ENCODE measurements at places on chromosomes 3 and 15. TPM values are rescaled to one million over a fixed set of nuclear protein-coding genes. Genes with fewer than 3 reads are reported as not detected.

- peak overlapping the region; percentile 75 for H3K27ac ChIP-seq
- no peak for DNase-seq
- H3K4me1 ChIP-seq: peaks cover 85% of the 10 kb centered on the region
These were observed 4.8 kb downstream of the CSK start for GRCh38 chr15:74786551-74787165.

DNA sequence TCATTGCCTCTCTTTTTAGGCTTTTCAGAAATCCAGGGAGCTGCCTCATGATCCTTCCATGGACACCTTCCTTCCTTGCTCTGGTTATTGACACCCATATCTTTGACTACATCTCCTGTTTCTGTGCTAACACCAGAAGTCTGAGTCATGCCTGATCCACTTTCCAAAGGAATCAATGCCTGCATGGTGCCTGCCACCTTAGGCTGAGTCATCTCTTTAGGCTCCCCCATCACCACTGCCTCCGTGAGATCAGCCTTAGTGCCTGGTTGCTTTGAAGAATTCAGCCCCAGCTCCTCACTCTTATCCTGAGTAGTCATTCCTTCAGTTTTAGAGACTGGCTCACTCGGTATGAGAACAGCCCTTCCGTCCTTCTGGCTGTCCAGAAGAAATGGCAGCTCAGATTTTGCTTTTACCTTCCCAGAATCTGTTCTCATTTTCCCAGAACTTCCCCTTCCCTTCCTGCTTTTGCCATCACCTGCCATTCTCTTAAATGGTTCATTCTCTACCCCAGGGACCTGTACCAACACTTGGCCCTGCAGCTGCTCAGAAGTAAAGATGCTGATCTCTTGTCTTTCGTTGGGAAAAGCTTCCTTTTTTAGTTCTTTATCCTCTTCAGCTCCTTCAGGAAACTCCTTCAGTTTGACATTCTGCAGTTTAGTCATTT lies 105.3 kb downstream of the MAP4 start:
- H3K36me3 ChIP-seq: peaks cover 15% of the 10 kb centered on the region
- H3K4me1 ChIP-seq: peaks cover 25% of the 10 kb centered on the region
- peak; percentile 25 for DNase-seq
- H3K27me3 ChIP-seq: no peaks in the 10 kb centered on the region
- no peak overlapping the region for H3K4me3 ChIP-seq
- H3K27ac ChIP-seq: peak overlapping the region; percentile 80

DNA sequence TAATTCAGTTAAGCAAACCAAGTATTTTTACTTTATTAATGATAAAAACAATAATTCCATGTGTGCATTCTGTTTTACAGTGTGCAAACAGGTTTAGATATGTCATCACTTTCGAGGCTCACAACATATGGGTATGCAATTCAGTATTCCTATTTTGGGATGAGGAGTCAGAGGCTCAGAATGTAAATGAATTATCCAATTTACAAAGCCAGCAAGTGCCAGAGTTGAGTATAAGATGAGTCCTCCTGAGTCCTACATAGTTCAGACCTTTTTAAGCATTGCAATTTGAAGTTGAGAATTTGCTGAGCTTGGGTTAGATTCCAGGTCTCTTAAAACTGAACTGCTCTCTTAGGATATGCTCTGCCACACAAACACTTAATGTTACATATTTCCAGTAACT lies 424.2 kb upstream of the ROBO2 start:
- no peaks in the 10 kb centered on the region for H3K36me3 ChIP-seq
- no peaks in the 10 kb centered on the region for H3K4me1 ChIP-seq
- no peaks in the 10 kb centered on the region for H3K27me3 ChIP-seq
- no peak overlapping the region for H3K4me3 ChIP-seq
- DNase-seq: no peak

GRCh38 chr3:16122661-16123060 lies 51.8 kb upstream of the GALNT15 start:
- no peak for DNase-seq
- H3K4me1 ChIP-seq: peaks cover 8% of the 10 kb centered on the region
- no peaks in the 10 kb centered on the region for H3K36me3 ChIP-seq
- no peak overlapping the region for H3K4me3 ChIP-seq
- H3K27me3 ChIP-seq: no peaks in the 10 kb centered on the region
- H3K27ac ChIP-seq: no peak overlapping the region

DNA sequence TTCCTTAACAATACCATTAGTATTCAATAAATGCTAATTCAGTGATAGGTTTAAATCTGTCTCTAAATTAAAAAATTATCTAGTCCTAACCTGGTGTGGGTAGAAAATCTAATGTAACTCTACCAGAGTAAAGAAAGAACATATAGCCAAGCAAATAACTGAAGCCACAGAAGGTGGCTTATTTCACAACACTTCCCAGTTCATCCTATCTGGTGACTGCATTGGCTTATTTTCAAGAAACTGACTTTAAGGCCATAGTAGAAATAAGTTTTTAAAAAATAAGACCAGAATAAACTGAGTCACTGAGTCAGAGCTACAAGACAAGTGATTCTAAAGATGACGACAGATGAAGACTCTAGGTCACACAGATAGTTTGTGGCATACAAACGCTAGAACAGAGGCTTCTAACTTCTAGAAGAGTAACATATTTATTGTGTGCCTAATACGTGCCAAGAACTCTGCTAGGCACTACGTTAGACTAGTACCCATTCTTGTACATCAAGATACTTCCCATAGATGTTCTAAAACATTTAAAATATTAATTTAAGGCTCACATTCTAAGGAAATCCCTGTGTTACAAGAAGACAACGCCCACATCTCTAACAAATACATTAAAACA lies 25.9 kb downstream of the TMCC1 start:
- H3K4me3 ChIP-seq: no peak overlapping the region
- no peaks in the 10 kb centered on the region for H3K27me3 ChIP-seq
- peaks cover 38% of the 10 kb centered on the region for H3K4me1 ChIP-seq
- peak overlapping the region; percentile 48 for H3K27ac ChIP-seq
- no peak for DNase-seq

DNA sequence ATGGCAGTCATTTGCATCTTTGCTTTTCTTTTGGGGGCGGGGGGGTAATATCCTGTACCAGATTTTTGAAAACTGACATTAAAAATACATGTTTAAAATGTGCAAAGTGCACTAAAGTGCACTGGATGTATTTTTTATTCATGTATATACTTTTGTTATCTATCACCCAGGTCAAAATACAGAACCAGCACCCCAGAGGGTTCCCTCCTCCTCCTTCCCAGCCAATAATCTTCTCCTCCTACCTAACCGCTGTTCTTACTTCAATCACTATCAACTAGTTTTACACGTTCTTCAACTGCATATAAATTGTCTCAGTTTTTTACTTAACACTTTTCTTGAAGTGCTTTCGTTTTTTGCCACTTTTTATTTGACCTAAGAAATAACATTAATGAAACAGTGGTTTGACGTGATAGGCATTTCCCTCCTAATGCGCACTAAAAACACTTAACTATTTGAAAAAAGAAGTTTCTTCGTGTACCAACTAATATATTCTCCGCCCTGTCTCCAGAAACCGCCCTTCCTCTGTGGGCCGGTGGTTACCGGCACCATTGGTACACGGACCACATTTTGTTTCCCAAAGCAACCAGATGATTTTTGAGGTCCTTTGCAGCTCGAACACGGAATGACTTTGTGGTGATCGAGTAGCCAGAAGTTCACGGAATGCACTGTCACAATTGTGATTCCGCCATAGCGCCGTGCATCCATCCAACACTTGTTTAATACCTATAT lies 836 bp upstream of the AKAP13 start:
- H3K36me3 ChIP-seq: no peaks in the 10 kb centered on the region
- DNase-seq: no peak
- H3K27ac ChIP-seq: peak overlapping the region; percentile 91

- H3K27ac ChIP-seq: no peak overlapping the region
- no peaks in the 10 kb centered on the region for H3K36me3 ChIP-seq
- no peak for DNase-seq
- no peaks in the 10 kb centered on the region for H3K27me3 ChIP-seq
These were observed 154.5 kb downstream of the FOXP1 start for GRCh38 chr3:71428841-71429596.

DNA sequence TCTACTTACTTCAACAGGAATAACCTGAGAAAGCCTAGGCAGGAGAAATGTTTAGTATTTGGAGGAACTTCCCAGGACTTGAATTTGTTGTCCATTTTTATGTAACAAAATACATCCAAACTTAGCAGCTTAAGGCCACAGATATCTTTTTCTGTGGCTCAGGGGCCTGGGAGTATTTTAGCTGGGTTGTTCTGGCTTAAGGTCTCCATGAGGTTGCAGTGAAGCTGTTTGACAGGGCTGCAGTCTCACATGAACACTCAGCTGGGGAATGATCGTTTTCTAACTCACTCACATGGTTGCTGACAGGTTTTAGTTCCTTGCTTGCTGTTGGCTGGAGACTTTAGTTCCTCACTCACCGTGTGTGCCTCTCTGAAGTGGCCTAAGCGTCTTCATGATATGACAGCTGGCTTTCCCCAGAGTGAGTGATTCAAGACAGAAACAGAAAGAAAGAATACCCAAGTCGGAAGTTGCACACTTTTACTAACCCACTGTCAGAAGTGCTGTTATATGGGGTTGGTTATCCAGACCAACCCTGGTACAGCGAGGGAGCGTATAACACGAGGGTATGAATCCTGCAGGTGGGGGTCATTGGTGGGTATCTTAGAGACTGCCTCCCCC lies 229.7 kb upstream of the TBL1XR1 start:
- no peak overlapping the region for H3K27ac ChIP-seq
- H3K4me1 ChIP-seq: no peaks in the 10 kb centered on the region
- H3K27me3 ChIP-seq: no peaks in the 10 kb centered on the region

DNA sequence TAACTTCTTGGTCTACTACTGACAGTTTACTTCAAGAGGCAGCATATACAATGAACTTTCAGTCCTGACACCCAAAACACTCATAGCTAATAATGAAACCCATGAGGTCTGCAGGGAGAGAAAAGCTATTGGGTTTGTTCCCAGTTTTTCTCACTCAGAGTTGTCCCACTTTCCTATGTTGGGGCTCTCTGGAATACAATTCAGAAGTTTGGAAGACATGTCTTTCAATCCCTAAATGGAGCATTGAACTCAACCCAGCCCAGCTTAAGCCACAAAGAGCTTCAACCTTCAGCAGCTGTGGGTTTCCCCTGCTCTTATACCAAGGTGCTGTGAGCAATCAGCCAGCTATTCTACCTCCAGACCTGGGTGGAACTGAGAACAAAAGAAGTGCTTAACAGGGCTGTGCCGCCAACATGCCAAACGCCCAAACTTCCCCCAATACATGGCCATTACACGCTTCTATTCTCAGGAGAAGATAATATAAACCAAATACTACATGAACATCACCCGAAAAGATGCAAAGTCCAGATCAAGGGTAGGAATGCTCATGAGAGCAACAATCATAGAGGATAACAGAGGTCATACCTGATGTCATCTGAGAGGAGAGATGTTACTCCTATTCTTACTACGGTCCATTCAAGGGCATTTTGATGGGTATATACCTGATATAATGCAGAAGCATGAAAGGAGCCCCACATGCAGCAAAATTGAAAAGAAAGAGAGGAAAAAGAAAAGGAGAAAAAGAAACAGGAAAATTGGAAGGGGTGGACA lies 131.2 kb upstream of the TGFBR2 start:
- H3K36me3 ChIP-seq: no peaks in the 10 kb centered on the region
- DNase-seq: no peak
- H3K4me1 ChIP-seq: no peaks in the 10 kb centered on the region
- H3K4me3 ChIP-seq: no peak overlapping the region
- no peaks in the 10 kb centered on the region for H3K27me3 ChIP-seq

DNA sequence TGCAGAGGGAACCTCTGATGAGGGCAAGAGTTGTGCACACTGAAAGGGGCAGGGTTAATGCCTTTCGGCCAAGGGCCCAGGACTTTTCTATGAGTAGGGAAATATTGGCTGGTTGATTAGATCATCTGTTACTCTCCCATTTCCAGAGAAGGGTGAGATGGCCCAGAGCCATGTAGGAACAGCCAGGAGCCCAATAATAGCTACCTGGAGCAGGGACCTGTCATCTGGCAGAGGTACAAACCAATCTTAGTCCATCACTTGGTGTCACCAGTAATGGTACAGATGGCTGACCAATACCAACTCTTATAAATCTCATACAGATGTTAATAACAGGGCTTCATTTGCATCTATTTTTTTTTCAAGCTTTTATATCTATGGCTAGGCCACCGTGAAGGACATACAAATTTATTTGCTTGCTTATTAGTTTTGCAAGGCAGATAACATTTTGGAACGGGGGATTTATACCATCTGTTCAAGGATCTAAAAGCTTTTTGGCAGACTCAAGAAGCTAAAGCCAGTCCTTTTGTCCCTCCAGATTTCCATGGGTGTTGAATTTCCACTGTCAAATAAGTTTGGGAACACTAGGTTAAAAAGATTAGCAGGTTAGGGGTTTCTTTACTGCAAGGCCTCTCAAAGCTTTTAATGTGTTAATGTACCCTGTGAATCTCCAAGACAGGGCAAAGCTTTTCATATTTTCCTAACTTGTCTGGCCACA lies 79.3 kb downstream of the TNIK start:
- peaks cover 55% of the 10 kb centered on the region for H3K4me1 ChIP-seq
- no peaks in the 10 kb centered on the region for H3K27me3 ChIP-seq
- no peaks in the 10 kb centered on the region for H3K36me3 ChIP-seq
- DNase-seq: no peak

GPR176 gene
- total RNA-seq: 1.0 TPM

KIF7 gene
- 1.1 TPM for total RNA-seq

AQP9 gene
- total RNA-seq: 1.8 TPM

ISG20 gene
- total RNA-seq: 2.9 TPM
